ENCODE measurements at places on chromosomes 5 and 9.

- no peak for DNase-seq
Measured at GRCh38 chr5:150438873-150439546, 10.5 kb downstream of the RPS14 start.

- DNase-seq: no peak
Measured at GRCh38 chr9:136219276-136219675, 14.3 kb upstream of the LHX3 start.

DNA sequence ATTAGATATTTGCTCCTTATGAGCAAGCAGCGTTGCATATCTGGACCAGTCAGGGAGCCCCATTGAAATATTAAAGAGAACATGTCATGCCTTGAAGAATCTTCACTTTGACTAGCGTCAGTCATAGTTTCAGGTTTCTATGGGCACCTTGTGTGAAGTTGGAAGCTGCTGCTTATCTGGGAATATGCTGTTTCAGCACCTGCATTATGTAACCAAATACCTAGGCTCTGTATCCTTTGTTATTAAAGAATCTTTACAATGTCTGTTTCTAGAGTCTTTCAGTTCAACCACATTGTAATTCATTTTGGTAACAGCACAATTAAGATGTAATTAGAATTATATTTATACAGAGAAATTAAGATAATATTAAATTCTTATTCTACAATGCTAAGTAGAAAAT lies 818.8 kb upstream of the TYRP1 start:
- no peak for DNase-seq

- DNase-seq: no peak
Measured at GRCh38 chr9:83047839-83048775, 14.8 kb downstream of the RASEF start.

DNA sequence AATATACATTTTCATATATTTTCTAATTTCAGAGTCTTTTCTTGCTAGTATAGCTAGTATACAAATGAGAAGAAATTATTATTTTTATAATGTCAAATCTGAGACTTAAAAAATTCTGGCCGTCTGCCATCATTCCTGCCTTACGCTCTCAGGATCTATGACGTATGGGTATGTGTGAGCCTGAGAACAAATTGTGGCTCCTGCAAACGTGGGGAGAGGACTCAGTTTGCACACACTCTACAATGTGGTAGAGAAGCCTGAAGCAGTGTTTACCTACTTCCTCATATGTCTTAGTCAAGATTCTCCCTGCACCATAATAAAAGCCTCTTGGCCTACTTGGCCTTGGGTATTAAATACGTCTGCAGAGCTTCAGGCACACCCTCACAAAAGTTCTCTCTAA lies 825.4 kb downstream of the SEMA5A start:
- DNase-seq: no peak

DNA sequence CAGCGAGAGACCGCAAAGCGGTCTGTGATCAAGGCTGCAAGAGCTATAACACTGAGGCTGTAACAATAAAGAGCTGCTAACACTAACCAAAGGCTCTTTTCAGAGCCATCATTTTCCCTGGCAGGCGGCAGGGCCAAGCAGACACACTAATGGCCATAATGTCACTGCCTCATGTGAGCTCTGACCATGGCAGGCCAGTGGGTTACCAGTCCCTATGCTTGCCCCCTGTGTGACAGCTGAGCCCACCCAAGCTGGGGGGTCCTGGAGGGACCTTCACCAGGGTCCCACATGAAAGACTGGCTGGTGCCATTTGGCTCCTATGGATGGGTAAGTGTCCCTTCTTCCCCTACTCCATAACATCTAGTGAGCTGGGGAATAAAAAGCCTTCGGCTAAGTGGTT lies 29.6 kb upstream of the TESK1 start:
- DNase-seq: no peak

- no peak for DNase-seq
Measured at GRCh38 chr5:59423021-59423420, 470.5 kb downstream of the PDE4D start.

DNA sequence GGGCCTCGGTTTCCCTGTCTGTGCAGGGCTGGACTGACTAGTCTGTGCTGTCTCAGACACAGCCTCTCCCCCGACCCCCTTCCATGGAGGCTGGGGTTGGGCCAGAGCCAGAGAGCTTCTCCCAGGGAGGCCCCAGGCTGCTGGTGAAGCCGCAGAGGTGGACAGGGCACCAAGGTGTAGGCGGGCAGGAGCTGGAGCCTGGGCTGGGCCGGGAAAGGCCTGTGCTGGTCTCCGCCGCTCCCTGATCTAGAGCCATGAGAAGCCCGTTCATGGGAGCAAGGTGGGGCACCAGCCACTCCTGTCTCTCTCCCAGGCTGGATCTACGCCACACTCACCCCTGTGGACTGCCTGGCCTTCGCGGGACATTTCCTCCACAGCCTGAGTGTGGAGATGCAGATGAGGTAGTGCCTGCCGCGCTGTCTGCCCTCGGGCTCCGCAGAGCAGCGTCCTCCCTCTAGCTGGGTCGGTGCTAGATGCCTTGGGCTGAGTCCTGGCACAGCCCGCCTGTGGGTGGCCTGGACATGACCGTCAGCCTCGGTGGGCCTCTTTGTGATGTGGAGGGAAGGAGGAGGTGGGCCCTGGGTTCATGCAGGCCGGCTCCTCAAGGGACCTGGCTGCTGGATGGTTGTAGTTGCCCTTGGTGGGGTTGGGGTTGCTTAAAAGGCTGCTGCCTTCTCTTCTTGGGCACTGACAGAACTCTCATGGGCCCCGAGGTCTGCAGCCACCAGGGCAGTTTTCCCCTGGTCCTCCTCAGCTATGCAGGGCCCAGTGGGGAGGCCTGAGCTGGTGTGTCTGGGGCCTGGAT lies 79.4 kb downstream of the PHF2 start:
- DNase-seq: no peak

GRCh38 chr9:123556464-123557435 lies 200.8 kb downstream of the CRB2 start:
- DNase-seq: no peak

GRCh38 chr9:127078336-127078735 lies 44.1 kb downstream of the ANGPTL2 start:
- DNase-seq: no peak

- DNase-seq: no peak
Measured at GRCh38 chr9:32837551-32838058, 54.3 kb downstream of the TMEM215 start.

DNA sequence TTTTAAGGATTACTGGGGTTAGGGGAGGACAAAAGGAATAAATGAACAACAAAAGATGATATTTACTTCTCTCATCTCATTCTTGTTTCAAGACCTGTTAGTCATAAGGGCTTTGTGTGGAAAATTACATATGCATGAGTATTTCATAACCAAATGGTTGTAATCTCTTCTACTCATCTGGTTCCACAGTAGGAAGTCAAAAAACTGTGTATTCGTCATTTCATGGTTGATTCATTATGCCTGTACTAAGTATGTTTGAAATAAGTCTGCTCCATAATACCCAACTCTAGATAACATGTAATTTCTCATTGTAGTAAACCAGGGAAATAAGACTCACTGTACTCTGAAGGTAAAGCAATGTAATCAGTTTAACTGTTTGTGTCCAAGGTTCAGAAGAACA lies 212.9 kb downstream of the ARRDC3 start:
- DNase-seq: no peak

DNA sequence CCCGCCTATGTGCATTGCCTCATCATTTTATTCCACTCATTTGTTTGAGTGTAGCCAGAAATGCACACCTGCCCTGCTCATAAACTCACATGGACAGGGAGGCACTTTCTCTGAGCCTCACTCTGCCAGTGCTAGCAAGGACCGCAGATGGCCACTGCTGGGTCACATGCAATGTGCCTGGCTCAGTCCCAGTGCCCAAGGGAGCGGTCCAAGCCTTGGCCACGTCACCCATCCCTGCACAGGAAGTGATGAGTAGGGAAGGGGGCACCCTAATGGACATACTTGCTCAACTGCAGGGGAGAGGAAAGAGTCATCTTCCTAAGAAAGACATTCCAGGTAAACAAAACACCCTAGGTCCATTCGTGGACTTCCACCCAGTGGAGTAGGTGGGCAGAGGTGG lies 630.9 kb downstream of the IRX1 start:
- DNase-seq: no peak

- DNase-seq: no peak
Measured at GRCh38 chr9:74379718-74380117, 117.4 kb upstream of the RORB start.

GRCh38 chr5:14237317-14238086 lies 94.4 kb downstream of the TRIO start:
- DNase-seq: no peak

GRCh38 chr5:9686216-9686615 lies 56.1 kb upstream of the TAS2R1 start:
- DNase-seq: no peak

DNA sequence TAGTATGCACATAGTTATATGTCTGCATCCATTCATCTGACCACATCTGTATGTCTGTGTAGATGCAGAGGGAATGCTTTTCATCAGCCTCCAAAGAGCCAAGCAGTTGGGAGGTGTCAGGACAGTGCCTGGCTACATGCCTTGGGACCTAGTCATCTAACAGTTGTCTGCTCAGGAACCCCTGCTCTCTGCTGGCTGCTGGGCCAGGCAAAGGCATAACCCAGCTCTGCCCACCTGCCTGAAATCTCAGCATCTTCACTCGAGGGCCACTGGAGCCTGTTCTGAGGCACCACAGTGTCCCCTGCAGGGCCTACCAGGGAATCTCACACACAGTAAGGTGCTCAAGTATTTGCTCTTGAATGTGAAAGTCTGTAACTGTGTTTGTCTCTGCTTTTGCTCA lies 3.7 kb downstream of the C9orf50 start:
- DNase-seq: no peak

GRCh38 chr9:122332083-122332482 lies 38.7 kb upstream of the PTGS1 start:
- no peak for DNase-seq

DNA sequence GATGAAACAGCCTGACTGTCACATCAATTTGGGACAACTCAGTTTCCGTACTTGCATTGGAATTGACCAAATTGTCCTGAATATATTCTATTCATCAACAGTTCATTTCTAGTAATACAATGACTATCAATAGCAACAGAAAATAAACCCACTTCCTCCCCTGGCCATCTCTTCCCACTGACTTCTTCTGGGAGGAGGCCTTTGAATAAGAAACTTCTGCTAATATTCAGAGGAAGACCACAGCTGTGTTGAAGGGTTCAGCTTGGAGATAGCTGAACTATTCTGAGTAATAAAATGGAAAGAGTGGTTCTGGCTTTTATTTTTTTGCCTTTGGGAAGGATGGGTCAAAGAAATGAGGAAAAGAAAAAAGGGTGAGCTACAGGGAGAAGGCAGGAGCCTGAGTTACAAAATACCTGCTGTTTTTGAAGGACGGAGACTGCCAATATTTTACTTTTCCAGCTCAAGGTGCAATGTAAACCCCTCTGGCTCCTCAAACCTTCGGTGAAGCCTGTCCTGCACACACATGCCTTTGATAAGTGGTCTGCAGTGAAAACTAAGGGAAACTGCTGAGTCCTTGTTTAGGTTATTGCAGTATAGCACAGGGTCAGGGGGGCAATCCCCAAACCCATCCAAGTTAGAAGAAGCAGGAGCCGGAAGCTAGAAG lies 29.9 kb downstream of the FYB1 start:
- no peak for DNase-seq

DNA sequence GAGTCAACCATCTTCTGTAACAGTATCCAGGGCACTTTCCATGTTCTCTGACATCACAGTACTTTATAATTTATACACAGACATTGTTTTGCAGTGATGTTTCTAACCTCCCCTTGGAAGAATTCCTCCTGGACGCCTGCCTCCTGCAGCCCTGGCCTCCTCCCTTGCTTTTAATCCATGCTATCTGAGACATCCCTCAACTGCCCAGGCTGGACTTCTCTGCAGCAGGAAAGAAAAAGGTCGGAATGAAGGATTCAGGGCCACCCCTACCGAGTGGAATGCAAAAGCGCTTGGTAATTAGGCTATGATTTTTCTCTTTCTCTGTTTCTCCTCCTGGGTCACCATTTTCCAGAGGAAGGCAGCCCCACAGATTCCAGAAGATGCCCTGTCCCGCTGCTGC lies 47.0 kb upstream of the SHC3 start:
- DNase-seq: no peak

GRCh38 chr5:53739111-53739510 lies 178.7 kb downstream of the NDUFS4 start:
- DNase-seq: no peak

DNA sequence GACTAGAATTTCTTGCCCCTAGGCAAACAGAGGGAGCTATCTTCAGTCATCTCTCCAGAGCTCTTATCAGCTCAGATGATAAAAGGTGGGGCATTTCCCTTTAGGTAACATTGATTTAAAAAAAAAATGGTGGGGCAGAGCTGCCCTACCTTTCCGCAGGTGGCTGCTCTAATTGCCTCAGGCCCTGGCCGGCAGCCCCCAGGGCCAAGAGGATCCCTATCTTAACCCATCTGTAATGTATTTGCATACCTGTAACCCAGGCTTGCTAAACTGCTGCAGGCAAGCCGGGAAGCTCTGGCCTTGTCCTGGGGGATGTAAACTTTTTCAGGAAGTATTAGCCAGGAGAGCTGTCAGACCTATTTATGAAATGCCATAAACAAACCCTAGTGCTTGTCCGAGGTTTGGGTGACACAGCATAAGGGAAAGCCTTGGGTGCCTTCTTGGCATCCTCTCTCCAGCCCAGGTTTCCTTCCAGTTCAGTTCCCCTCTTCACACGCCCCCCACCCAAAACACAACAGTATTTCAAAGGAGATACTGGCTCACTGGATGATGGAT lies 20.9 kb upstream of the ZSWIM6 start:
- DNase-seq: no peak

GRCh38 chr5:40386289-40386688 lies 293.4 kb upstream of the PTGER4 start:
- no peak for DNase-seq

GRCh38 chr5:160929360-160929759 lies 77.3 kb upstream of the ATP10B start:
- no peak for DNase-seq

DNA sequence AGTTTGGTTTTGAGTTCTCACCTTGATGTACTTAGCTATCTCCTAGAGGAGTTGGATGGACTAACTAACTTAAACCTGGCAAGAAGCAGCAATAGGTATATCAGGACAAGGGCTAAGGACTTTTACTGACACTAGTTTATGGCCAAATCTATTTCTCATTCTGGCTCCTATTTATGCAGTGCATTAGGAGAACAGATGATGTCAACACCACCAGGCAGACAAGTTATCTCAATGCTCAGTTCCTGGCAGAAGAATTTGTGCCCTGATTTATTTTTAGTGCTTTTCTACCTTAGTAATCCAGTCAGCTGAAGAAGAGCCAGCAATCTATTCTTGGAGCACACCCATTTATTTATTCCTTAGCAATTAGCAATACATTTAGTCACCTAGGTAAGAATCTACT lies 30.7 kb upstream of the MYOT start:
- no peak for DNase-seq

GRCh38 chr9:126303488-126303887 lies 23.1 kb upstream of the MVB12B start:
- DNase-seq: no peak

- no peak for DNase-seq
Measured at GRCh38 chr5:120098902-120099535, 365.1 kb upstream of the PRR16 start.

- no peak for DNase-seq
Measured at GRCh38 chr5:172052450-172053236, 46.2 kb upstream of the FBXW11 start.

- DNase-seq: no peak
Measured at GRCh38 chr5:102523541-102524175, 24.9 kb upstream of the SLCO6A1 start.

- no peak for DNase-seq
Measured at GRCh38 chr9:95268681-95269080, 48.8 kb downstream of the FANCC start.

GRCh38 chr5:6522331-6522730 lies 73.7 kb downstream of the UBE2QL1 start:
- no peak for DNase-seq

Data from activated T-cell treated with anti-CD3 and anti-CD28 coated beads for 1 hour (primary cell).